ENCODE measurements at places on chromosomes 4 and X.

- DNase-seq = peak; percentile 48
These were observed 42.8 kb downstream of the IL21 start for GRCh38 chr4:122577808-122578781.

GRCh38 chr4:160373911-160374310 is 1271.0 kb downstream of the RAPGEF2 start:
- DNase-seq = no peak

DNA sequence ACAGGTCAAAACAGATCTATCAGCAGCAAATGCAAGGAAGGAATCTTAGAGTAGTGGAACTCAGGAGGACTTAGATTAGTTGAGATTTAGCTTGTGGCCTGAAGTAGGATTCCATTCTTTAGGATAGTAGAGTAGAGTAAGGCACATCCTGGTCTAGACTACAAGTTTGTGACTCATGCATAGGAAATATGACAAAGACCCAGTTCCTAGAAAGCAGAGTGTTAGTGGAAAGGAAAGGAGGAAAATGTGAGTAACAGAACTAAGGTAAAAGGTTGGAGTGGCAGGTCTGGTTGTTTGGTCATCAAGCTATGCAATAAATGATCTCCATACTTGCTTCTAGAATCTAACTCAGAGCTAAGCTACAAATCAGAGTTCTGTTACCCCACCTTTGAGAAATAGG is 595.0 kb downstream of the ACTRT1 start:
- no peak for DNase-seq

DNA sequence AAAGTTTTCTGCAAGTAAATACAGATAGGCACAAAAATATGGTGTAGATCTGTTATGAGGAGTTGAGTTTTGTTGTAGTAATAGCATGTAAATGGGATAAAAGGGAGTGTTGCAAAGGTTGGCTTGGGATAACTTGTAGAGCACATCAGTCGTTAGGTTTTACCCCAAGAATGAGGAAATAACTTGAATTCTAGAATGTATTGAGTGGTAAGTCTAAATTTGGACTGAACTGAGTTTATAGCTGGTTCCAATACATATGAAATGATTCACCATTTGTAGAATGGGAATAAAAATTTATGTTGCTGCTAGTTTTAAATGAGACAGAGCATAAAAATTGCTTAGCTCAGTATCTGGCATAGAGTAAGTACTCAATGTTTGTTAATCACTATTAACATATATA is 719.2 kb downstream of the FSTL5 start:
- no peak for DNase-seq

DNA sequence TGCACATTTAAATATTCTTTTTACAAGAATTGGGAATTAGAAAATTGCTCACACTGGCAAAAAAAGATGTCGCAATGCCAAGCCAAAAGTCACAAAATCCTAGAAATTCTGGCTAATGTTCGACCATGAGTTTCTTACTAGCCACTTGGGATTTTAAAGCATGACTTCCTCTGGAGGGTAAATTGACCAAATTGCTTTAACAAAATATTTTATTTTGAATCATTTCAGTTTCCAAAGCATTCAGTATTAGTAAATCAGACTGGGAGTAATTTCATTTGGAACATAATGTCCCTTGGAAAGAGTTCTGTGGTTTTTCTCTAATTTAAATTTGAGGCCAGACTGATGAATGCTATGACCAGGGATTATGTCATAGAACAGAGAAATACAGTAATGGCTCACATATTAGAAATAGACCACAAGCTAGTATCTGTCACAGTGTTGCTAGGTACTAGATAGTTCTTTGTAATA is 7.6 kb upstream of the CXCL5 start:
- DNase-seq = no peak

GRCh38 chr4:163382178-163382869 is 38.6 kb downstream of the NPY5R start:
- no peak for DNase-seq

DNA sequence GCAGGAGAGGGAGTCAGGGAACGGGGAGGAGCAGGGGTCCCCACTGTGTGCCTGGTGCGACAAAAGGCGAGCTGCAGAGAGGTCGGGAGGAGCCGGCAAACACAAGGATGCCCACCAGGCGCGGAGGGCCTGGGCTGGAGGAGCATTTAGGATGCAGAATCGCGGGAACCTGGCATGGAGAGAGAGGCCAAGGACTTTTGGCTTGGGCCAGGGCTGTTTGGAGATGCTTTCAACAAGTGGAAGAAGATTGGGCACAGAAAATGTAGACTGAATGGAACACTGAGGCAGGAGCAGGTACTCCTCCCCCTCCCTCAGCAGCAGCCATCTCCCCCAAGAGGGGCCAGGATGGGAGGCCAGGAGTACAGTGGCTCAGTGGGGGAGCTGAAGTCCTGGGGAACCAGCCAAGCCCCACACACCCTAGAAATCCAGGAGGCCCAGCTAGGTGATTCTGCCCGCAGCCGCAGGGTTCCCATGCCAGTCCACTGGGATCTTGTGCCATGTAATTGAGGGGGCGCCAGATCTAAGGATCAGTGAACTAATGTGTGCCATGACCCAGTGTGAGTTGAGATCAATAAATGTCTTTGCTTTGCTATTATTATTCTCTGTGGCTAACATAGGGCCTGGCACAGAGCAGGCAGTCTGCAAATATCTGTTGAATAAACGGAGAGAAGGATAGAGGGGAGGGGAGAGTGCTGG is 1.1 kb upstream of the ABLIM2 start:
- DNase-seq = no peak

- no peak for DNase-seq
These were observed 204.3 kb upstream of the SLC7A11 start for GRCh38 chr4:138446456-138446855.

GRCh38 chr4:807792-808191 is 18.1 kb downstream of the CPLX1 start:
- DNase-seq = no peak

DNA sequence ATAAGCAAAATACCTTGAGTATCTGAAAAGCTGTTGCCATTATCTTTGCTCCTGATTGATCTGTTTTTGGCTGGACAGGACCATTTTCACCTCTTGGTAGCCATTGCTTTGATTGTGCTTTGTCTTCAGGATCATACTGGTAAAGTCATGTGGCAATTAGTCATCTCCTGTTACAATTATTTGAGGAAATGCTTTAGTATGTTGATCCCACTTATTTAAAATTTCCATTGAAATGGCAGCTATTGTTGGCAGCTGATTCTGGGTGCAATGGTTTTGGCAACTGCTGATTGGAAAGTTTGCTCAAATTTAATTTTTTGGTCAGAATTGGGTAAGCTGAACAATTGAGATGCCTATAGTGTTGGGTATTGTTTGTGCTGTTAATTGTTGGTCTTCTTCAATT is 238.3 kb upstream of the TLL1 start:
- no peak for DNase-seq

DNA sequence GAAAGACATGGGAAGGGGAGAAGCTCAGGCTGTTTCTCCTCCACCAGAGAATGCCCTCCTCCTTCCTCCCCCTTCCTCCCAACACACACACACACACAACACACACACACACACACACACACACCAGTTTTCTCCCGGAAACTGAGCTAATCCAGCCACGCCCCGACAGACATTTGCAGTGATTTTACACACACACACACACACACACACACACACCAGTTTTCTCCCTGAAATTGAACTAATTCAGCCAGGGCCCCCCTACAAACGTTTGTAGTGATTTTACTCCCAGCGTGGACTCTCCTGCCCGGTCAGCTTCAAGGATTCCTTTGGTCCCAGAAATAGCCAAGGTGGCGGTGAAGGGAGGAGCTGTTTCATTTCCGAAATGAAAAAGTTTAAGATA is 32.9 kb upstream of the STX18 start:
- peak; percentile 10 for DNase-seq

Data from HCT116 (cell line).